Inflammatory macrophage (primary cell): ENCODE measurements at places on chromosomes 13 and 19.
A peak's percentile ranks its signal among the peaks of the same experiment; 100 is the strongest.

DNA sequence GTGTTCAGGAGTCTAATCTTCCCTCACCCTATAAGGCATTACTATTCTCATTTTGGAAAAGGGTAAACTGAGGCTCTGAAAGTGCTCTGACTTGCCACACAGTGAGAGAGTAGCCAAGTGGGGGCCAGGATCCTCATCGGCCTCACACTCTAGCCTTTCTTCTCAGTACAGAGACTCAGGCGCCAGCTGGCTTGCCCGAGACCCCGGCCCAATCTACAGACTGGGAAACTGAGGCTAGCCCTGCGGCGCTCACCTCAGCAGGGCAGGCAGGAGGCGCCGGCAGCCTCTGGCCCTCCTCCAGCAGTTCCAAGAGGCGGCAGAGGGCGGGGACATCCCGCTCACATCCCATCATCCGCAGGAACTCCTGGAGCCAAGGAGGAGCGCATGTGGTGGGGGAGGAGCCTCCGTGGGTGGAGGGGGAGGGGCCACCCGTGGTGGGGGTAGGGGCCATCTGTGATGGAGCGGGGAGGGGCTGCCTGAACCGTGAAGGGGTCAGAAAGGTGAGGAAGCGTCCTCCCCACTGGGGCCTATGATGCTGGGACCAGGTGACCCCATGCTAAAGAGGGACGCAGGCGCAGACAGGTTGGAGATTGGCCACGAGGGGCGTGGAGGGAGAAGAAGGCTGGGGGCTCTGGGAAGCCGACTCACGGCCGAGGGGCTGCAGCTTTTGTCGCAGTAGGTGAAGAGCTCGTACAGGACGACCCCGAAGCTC is 8.7 kb upstream of the INSL3 start:
- no peak for DNase-seq

DNA sequence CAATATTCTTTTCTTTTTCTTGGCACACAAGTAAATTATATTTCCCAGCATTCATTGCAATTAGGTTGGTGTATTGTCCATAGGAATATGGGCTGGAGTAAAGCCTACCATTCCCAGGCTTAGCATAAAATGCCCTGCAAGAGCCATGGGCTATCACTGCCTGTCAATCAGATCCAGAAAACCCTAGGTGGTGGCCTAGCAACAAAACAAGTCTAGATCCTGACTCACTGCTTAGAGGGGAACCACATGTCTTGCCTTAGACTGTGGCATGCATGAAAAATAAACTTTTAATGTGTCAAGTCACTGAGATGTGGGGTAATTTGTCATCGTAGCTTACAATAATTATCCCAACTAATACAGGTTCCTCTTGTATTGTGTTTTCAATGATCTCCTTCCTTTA is 16.2 kb downstream of the SOX21 start:
- DNase-seq: no peak

GRCh38 chr13:62038214-62038613 is 622.6 kb upstream of the PCDH20 start:
- no peak for DNase-seq

GRCh38 chr19:51664131-51664530 is 17.5 kb upstream of the SIGLEC14 start:
- DNase-seq: no peak

- no peak for DNase-seq
Observed at GRCh38 chr13:48801255-48801654, 147.5 kb downstream of the CYSLTR2 start.

DNA sequence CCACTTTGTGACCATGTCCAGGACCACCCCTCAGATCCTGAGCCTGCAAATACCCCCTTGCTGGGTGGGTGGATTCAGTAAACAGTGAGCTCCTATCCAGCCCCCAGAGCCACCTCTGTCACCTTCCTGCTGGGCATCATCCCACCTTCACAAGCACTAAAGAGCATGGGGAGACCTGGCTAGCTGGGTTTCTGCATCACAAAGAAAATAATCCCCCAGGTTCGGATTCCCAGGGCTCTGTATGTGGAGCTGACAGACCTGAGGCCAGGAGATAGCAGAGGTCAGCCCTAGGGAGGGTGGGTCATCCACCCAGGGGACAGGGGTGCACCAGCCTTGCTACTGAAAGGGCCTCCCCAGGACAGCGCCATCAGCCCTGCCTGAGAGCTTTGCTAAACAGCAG is 7.7 kb upstream of the CEACAM7 start:
- no peak for DNase-seq

DNA sequence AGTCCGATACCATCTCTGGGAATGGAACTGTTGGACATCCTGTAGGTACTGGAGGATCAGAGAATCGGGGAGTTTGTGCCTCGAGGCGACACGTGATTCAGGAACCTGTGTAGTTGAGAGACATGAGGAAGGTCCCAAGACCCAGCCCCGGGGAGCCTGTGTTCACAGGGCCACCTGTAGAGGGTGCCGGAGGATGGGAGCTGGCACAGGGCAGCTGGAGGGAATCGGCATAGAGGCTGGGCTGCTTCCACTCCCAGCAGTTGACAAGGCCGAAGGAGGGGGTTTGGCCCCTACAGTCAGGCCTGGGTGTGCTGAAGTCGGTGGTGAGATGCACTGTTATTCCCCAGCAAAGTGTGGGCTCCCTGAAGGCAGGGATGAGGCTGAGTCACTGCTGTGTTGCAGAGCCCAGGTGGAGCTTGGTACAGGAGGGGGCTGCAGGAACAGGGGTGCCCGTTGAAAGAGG is 2.5 kb upstream of the ISYNA1 start:
- DNase-seq: no peak

DNA sequence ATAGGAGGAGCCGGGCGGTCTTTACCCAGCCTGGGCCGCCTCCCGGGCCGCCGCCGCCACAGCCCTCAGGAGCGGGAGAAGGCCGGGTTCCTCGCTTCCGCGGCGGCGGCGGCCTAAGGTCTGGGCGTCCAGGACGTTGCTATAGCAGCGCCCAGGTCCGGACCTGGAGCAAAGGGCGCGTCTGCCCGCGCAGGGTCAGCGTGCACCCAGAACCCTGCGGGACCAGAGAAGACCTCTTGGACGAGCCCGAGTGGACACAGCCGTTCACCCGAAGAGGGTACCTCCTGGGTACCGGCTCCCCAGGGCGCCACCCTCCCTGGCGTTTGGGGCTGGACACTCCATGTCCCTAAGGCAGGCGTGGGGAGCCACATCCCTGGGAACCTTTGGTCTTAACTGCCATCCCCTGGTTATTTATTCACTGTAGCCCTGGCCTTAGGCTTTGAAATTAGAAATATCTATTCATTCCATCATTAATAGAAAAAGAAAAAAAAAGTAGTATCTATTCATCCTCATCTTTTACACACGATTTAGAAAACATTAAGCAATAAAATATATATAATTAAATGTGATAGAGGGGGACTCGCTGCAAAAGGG is 2.4 kb downstream of the DZIP1 start:
- no peak for DNase-seq

DNA sequence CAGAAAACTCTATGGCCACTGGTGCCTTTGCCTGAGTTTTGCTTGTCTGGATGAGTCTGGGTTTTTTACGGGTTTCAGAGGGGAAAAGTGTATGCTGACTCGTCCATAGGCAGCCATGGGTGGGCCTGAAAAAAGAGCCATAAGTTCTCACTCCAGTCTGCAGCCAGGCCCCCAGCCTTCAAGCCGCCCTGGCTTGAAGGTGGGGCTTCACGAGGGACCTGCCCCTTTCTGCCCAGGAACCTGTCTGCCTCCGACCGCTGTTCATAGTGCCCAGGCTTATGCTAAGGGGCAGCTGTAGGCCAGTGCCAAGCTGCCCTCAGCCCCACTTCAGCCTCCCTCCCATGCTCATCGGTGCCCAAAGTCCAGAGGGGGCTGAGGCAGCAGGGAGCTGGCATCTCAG is 385.2 kb downstream of the PCDH9 start:
- DNase-seq: no peak

DNA sequence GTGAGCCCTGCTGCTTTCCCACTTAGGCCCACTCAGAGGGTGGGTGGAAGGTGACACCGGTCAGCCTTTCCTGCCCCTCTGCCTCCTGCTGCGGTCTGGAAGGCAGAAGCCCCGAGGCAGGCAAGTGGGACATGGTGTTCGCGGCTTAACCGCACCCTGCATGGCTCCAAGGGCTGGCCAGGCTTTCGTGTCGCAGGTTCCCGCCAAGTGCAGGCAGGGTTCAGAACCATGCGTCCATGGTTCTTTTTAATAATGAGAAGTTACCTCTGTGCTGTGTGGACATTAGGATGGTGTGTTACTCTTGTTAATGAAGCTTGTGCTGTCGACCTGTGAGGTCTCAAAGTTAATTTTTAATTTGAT is 986 bp downstream of the DGKH start:
- DNase-seq: no peak

GRCh38 chr19:2269244-2270156 is 12.5 kb downstream of the PEAK3 start:
- peak; percentile 98 for DNase-seq

DNA sequence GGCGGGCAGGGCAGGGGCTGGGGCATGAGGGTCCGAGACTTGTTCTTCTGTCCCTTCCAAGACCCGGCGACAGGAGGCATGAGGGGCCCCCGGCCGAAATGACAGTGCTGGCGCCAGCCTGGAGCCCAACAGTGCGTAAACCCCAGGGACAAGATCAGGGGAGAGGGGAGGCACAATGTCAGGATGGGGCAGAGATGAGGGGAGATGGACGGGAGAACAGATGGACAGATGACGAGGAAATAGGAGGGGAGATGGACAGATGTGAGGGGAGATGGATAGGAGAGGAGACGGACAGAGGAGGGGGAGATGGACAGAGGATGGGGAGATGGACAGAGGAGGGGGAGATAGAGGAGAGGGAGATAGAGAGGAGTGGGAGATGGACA is 518 bp downstream of the FLT3LG start:
- DNase-seq: no peak

GRCh38 chr13:20270163-20270865 is 38.2 kb upstream of the GJB6 start:
- DNase-seq: no peak

- DNase-seq: no peak
Observed at GRCh38 chr19:50435221-50435620, 2.5 kb downstream of the MYBPC2 start.

- DNase-seq: peak; percentile 84
Observed at GRCh38 chr19:45424191-45425058, 708 bp upstream of the ERCC1 start.

DNA sequence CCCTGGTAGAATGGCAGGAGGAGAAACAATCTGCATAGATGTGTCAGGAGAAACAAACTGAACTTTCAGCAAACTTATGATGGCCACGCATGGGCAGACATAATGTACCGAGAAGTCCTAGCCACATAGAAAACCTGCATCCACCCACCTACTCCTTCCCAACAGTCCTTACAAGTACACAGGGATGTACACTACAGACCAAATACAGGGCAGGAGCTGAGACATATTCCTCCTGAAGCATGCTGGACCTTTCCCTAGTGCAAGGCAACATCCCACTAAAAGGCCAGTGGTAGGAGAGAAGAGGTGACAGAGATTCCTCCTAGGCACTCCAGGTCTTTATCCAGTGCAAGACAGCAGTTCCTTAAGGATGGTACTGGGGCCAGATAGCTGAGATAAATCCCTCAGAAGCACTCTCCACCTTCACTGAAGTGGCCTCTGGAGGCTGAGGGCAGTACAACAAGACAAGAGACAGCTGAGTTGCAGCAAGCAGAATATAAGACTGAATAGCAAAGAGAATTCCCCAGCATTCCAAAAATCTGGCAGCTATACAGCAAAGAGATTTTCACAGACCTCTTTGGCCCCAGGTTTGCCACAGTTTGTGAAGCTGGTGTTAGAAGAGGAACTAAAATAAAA is 18.3 kb downstream of the VWA8 start:
- no peak for DNase-seq

GRCh38 chr19:43695985-43696704 is 19.7 kb upstream of the IRGC start:
- DNase-seq: peak; percentile 82

- DNase-seq: no peak
Observed at GRCh38 chr13:32791545-32792172, 205.4 kb downstream of the PDS5B start.

- DNase-seq: no peak
Observed at GRCh38 chr19:18344582-18344950, 4.2 kb downstream of the PGPEP1 start.

GRCh38 chr19:50820549-50821247 is 2.9 kb downstream of the KLK1 start:
- no peak for DNase-seq

- no peak for DNase-seq
Observed at GRCh38 chr13:40272776-40273139, 393.7 kb downstream of the FOXO1 start.

- no peak for DNase-seq
Observed at GRCh38 chr13:49307365-49307764, 59.6 kb downstream of the CDADC1 start.

GRCh38 chr19:42132851-42133528 is 744 bp upstream of the POU2F2 start:
- peak; percentile 62 for DNase-seq

GRCh38 chr13:69796256-69796655 is 311.4 kb upstream of the ATXN8OS start:
- no peak for DNase-seq

DNA sequence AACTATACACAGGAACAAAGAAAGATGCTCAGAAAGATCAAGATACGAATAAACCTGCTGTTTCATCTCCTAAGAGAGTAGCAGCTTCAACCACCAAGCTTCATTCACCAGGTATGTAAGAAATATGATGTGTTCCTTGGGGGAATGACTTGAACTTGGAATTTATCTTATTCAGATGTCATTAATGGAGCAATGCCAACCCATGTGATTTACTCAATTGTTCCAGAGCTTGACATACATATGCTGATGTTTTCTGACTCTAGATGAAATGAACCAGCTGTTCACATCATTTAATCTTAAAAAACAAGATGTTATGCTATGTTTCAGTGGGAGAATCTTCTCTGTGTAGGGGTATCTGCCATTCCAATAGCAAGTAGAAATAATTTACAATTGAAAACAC is 270.9 kb downstream of the SLC7A1 start:
- DNase-seq: no peak

DNA sequence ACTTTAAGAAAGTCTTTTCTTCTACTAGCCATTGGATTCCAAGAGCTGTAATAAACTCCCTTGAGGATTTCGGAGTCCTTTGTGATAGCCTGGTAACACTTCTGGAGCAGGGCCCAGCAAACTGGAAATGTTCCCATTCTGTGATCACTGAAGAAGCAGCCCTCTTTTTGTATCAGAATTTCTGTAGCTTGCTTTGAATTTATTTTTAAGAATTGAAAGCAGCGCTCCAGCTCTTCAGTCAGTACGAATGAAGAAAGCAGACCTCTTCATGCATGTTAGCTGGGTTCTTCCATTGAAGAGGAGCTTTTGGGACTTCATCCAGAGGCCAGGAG is 141.5 kb downstream of the AKAP11 start:
- no peak for DNase-seq

DNA sequence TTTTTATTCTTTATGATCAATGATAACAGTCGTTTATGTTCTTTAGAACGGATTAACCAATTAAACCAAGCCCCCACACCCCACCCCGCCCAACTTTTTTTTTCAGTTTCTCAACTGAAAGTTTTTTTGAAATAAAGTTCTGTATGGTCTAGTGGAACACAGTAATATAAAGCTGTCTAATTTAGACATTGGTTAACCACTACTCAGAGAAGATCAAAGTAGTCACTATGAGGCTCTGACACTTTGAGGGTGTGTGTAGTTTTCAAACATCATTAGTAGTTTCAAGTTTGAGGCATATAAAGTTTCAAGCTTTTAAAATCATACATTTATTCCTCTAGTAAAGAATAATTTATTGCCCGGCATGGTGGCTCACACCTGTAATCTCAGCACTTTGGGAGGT is 413.2 kb downstream of the EFNB2 start:
- DNase-seq: no peak
